Activated naive CD4-positive, alpha-beta T cell (primary cell): ENCODE measurements at places on chromosomes 6 and 20.

GRCh38 chr6:10977231-10977968 lies 66.7 kb downstream of the ELOVL2 start:
- no peak for DNase-seq

DNA sequence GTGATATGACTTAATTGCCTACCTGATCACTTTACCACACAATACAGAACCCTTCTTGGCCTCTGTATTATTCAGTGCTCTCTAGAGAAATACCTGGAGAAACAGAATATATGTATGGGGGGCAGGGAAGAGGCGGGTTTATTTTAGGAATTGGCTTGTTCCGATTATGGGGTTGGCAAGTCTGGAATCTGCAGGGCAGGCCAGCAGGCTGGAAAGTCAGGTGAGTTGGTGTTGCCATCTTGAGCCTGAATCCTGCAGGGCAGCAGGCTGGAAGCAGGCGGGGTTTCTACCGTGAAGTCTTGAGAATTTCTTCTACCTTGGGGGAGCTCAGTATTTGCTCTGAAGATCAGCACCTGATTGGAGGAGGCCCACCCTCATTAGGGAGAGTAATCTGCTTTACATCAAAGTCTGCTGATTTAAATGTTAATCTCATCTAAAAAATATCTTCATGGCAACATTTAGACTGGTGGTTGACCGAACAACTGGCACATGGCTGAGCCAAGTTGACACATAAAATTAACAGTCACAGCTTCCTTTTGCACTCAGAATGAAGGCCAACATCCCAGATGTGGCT lies 193.9 kb downstream of the ZDHHC14 start:
- no peak for DNase-seq

DNA sequence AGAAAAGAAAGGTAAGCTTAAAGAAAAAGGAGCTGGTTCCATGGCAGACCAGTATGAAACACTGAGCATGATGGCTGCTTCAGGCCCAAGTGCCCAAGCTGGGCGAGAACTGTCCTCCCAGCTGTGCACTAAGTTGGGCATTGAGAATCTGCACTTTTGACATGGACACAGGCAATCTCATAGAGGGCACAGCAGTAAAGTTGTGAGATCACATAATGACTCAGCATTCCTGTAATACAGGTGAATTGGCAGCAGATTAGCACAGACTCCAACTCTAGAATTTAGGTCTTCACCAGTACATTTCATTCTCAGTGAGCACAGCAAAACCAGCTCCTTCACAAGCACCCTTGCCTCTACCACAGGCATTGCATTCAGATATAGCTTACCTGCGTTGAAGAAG lies 343.4 kb downstream of the PKHD1 start:
- DNase-seq, result no peak

DNA sequence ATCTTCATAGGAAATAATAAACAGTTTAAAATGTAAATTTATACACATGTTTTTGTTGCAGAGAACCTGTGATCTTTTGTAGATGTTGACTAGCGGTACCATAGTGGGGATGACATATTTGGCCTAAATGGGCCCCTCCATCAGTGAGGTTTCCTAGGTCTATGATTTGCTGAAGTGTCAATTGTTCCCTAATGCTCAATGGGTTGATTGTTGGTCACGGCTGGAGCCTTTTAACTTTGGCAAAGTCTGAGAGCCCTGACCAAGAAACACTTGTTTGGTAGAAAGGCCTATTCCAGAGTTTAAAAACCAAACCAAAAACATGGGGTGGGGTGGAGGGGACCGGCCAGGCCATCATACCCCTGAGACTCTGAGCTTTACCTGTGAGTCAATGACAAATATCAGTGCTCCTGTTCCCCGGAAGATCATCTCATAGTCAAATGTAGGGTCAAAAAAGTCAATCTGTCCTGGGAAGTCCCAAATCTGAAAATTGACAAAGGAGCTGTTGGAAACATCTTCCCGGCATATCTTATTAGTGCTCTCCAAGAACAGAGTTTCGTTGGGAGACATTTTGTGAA lies 25.1 kb downstream of the RRAGD start:
- no peak for DNase-seq

- no peak for DNase-seq
Measured at GRCh38 chr6:137363805-137364138, 130.4 kb downstream of the OLIG3 start.

GRCh38 chr6:15980801-15981200 lies 148.1 kb upstream of the MYLIP start:
- no peak for DNase-seq

DNA sequence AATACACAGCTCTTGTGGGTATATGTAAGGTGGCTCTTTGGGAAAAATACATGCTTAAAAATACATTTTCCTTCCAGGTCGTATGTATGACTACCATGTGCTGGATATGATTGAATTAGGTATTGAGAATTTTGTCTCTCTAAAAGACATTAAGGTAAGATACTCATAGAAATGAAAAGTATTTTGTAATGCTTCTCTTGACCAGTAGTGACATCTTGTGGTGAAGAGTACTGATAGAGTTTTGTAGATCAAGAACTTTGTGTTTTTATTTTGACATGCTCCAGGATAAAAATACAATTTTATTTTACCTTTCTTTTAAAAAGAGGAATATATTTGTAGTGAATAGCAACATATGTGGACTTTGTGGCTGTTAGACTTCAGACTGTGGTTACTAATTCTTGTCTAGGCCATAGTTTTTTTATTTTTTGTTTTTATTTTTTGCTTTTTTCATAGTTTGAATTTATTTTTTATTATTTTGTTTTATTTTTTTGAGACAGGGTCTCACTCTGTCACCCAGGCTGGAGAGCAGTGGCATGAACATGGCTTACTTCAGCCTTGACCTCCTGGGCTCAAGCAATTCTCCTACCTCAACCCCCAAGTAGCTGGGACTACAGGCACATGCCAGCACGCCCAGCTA lies 17.9 kb downstream of the RPF2 start:
- DNase-seq, result no peak

- DNase-seq, result no peak
Measured at GRCh38 chr6:87199787-87200186, 44.4 kb downstream of the ZNF292 start.

DNA sequence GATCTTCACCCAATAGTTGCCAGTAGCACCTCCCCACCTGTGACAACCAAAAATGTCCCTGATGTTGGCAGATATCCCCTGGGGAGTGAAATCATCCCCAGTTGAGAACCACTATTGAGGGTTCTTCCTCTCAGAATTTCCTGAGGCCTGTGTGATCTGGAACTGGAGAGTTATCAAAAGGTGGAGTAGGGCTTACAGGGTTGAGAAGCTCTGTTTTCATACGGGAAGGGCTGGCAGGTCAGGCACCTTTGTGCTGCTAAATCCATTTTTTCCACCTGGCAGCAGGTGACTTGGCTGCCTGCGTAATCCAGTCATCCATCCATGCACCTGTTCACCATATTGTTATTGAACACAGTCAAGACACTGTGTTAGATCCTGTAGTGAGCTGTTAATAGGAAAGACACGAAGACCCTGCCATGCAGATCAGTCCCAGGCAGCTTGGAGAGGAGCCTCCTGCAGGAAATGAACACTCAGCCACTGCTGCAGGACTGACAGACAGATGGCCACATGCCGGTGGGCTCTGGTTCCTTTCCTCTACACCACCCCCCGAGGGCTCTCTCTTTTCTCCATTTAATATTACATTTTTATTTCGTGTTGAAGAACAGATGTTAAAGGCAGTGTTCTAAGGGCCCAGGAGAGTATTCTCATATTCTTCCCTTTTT lies 5.4 kb downstream of the DUSP22 start:
- DNase-seq, result no peak

GRCh38 chr6:28078050-28078449 lies 2.3 kb upstream of the ZNF165 start:
- DNase-seq, result no peak

GRCh38 chr6:155106456-155107115 lies 111.5 kb downstream of the TIAM2 start:
- DNase-seq, result no peak

- no peak for DNase-seq
Measured at GRCh38 chr20:53628076-53628475, 34.4 kb upstream of the ZNF217 start.
